ENCODE measurements at places on chromosomes 2 and 18. TPM values are rescaled to one million over a fixed set of nuclear protein-coding genes. Genes with fewer than 3 reads are reported as not detected.

The PRSS56 gene
- total RNA-seq: not detected

The FAM124B gene
- total RNA-seq: 1.6 TPM

The CD8B2 gene
- 0.73 TPM for total RNA-seq

The EMILIN1 gene
- total RNA-seq: 0.63 TPM

The CCDC68 gene
- not detected for total RNA-seq

Measured in mononuclear cell (primary cell).